Stimulated activated CD8-positive, alpha-beta memory T cell treated with anti-CD3 and anti-CD28 coated beads, Interleukin-15, amount 100 ng/mL, for 24 hours (primary cell): ENCODE measurements at places on chromosomes 6 and 20.

DNA sequence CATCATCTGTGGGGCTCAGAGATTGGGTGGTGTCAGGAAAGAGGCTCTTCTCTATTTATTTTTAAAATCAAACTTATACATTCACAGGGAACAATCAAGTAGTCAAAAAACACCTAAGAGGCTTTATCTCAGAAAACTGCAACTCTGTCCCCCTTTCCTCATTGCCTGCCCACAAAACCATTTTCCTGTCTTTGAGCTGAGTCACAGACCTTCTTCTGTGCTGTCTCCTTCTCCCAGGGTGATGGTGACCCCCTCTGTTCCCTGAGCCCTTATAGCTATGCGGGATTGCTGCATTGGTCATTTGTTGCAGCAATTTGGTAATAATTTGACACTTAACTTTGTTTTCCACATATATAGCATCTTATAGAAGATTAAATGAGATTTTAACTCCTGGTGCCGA lies 195.2 kb upstream of the PROKR2 start:
- no peak for DNase-seq

DNA sequence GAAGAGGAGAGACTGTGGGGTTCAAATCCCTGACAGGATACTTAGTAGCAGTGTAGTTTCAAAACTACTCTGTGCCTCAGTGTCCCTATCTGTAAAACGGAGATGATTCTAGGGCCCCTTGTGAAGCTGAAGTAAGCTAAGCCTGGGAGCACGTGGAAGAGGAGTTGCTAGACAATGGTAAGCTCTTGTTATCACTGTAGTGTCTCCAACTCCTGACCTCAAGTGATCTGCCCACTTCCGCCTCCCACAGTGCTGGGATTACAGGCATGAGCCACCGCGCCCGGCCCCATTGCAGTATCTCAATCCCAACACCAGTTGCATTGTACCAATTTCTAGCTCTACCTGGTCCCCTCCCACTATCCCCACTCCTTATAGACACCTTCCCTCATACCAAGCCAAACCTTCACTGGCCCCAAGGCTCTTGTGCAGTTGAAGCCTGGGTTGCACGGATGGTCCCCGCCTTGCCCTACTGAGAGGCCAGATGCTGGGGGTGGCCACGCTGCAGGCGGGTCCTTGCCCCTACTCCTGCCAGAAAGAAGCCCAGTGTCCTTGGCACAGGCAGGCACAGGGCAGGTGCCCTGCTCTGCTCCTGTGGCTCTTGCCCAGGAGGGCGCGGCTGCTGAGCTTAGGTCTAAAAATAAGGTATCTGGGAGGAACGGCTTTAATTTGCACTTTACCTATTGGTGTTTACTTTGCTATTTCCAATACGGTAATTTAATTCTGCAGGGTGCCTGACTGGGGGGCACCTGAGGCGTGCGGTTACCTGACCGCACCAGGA lies 118.1 kb downstream of the VEGFA start:
- no peak for DNase-seq

GRCh38 chr6:2855061-2855519 lies 13.4 kb upstream of the SERPINB1 start:
- no peak for DNase-seq

DNA sequence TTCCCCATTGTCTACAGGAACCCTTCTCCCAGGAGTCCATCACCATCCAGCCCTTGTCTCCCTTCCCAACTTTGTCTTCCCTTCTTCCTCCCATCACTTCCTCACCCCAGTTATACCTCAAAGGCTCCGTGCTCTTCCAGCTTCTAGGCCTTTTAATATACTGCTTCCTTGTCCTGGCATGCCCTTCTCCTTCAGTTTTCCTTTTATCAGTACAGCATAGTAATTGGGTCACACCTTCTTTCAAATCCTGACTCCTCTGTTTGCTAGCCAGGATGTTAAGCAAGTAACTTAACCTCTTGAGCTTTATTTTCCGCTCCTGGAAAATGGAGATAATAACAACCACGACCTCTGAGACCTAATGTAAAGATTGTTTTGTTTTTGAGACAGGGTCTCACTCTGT lies 54.9 kb upstream of the PNRC1 start:
- no peak for DNase-seq

DNA sequence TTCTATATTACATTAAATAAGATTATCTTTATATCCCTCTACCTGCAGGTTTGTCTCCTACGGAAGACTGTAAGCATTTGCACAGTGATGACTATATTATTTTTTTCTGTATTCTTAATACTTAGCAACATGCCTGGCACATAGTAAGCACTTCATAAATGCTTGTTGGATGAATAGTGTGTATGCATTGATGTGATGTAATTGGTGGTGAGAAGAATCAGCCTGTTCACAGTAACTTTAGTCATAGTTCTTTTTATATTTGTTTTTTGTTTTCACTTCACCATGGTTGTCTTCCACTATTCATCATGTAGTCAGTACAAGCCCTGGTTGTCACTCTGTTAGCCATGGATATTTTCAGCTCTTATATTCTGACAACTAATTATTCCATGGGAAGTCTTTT lies 184.0 kb upstream of the FLRT3 start:
- no peak for DNase-seq

GRCh38 chr20:32784369-32785080 lies 22.3 kb downstream of the DNMT3B start:
- no peak for DNase-seq

GRCh38 chr6:10431423-10432164 lies 16.7 kb upstream of the TFAP2A start:
- DNase-seq, result no peak

- no peak for DNase-seq
These were observed 106.5 kb downstream of the DCDC2 start for GRCh38 chr6:24251339-24251738.

- DNase-seq, result no peak
These were observed 62.6 kb downstream of the TOX2 start for GRCh38 chr20:43977252-43977651.

DNA sequence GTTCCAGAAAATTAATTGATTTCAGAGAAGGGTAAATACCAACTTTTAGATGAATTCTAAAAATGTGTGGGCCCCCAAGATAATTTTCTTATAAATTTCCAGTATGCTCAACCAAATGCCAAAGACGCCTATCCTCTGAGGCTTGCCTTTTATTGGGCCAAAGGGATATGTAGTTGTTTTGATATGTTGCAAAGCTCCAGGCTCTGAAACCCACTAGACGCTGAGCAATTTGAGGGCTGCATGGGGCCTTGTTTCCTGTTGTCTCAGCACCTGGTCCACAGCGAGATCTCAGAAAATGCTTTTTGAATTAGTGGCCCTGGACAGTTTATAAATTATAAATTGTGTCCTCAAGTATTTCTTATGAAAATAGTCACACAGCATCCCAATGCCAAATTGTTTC lies 397.2 kb downstream of the SAMD5 start:
- no peak for DNase-seq

GRCh38 chr6:75044846-75045245 lies 161.0 kb downstream of the COL12A1 start:
- DNase-seq, result no peak

GRCh38 chr6:108419474-108419873 lies 124.6 kb downstream of the AFG1L start:
- no peak for DNase-seq

DNA sequence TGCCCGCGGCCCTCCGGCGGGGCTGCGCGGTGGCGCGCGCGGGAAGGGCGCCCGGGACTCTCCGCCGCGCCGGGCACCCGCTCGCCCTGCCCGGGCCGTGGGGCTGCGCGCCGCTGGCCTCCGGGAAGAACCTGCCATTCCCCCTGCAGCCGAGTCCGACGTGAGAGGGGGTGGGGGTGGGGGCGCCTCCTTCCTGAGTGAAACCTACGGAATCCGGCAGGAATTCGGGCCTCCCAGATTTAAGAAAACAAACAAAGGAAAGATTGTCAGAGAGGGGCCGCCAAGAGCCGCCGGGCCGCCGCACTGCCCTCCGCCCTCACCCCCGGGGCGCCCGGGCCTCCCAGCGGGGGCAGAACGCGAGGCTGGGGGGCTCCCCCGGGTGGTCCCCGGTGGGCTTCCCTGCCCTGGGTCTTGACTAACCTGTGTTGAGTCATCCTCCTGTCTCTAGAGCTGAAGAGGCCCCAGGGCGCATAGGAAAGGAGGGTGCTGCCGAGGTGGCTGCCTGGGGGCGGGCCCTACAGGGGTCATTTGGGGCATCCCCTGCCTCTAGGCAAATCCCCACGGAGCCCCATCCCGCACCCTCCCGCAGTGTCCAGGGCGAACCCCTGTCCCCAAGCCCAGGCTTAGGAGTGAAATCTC lies 42.2 kb upstream of the FOXP4 start:
- no peak for DNase-seq

DNA sequence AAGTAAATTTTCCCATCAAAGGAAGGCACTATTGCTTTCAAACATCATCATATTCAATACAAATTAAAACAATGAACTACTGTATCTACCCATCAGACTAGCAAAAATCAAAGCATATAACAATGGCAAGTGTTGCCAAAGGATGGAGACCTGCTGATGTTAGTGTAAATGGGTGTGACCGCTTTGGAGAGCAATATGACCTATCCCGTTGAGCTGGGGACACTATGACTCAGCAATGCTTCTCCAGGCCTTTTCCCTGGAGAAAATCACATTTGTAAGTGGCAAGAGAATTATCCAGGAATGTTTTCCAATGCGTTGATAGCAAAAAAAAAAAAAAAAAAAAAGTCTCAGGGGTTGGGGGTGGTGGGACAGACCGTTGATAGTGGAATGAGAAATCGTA lies 46.1 kb downstream of the PHACTR3 start:
- DNase-seq, result no peak

GRCh38 chr6:119501798-119502483 lies 152.4 kb upstream of the MAN1A1 start:
- no peak for DNase-seq

DNA sequence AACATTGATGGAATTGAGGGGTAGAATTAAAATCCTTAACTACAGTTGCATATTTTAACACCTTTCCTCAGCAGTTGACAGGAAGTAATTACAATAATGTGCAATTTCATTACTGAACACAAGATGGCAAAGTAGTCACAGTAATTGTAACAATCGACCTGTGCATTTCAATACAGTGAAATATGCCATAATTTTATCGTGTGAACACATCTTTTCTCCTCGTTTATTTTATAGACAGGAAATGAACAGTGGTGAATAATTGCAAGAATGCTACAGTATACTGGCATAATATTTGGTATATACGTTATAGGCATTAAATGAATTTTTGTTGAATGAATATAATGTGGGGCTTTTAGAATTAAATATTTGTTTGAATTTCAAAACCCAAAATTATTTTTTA lies 25.0 kb downstream of the CYB5R4 start:
- DNase-seq, result no peak

DNA sequence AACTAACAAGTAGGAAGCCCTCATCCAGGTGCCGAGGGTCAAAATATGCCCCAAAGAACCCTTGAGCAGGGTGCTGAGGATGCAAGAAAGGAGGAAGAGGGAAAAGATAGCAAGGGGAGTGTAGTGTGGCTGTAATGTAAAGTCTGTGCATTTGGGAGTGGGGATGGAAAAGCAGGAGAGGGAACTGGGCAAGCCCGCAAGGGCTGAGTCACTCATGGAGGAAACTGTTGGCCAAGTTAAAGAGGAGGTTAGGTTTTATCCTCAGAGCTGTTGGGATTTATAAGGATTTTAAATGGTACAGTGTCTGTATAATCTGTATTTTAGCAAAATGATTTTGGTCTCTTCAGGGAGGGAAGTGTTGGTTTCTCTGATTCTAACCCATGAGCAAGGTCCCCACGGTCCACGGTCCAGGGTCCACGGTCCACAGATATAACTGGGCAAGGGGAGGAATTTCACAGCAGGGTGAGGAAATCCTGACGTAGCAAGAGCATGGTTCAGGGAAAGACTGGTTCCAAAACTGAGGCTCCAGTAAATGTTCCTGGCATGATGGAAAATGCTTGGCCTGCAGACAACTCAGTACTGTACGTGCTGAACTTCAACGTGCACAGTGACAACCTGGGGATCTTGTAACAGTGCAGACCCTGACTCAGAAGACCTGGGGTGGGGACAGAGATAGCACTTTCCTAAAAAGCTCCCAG lies 759.8 kb downstream of the PTPRT start:
- no peak for DNase-seq

- DNase-seq, result no peak
These were observed 81.9 kb downstream of the GINS1 start for GRCh38 chr20:25489221-25489871.

DNA sequence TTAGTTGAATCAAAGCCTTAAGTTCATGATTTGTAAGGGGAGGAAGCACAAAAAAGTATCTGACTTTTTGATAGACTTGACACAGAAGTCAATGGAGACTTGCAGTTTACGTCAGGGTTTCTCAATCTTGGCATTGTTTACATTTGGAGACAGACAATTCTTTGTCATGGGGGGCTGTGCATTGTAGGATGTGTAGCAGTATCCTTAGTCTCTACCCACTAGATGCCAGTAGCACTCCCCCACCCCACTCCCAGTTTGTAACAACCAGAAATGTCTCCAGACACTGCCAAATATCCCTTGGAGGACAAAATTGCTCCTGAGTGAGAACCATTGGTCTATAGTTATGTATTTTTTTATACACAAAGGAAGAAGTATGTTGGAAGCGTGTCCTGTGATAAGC lies 434.1 kb downstream of the RFPL4B start:
- no peak for DNase-seq

GRCh38 chr20:47191956-47192355 lies 164.5 kb downstream of the ZMYND8 start:
- no peak for DNase-seq

DNA sequence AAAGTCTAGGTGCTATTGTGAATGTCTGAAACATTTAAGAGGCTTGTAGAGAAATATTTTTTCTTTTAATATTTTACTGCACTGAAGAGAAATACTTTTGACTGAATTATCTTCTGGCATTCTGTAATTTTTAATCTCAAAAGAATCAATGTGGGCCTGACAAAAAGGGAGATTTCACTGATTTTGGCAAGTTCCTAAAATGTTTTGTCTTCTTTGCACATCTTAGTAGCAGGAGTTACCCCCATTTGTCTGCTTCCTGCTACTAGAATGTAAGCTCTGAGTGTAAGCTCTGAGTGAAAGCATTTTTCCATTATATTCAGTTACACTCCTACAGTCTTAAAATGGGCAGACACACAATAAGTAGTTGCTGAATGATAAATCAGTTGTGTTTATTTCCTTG lies 31.1 kb downstream of the HDAC2 start:
- DNase-seq, result no peak

DNA sequence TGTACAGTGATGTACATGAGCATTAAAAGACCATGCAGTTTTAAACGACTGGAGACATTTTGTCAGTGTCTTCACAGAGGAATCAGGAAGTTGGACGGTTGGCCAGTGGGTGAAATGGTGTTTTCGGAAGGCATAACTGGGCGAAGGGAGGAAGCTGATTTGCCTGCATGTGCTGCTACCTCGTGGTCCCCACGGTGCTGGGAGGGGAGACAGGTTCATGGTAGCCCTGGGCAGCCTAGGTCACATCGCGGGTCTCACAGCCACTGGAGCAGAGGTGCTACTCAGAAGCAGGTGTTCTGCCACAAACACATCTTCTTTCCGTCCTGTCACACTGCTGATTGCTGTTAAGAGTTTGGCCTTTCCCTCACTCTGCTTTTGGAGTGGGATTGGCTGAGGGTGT lies 35.2 kb downstream of the HIVEP1 start:
- DNase-seq, result no peak
